NCI-H510A treated with DMSO at 0.1 percent for 48 hours (cell line): ENCODE measurements at places on chromosomes 11 and 22.

- DNase-seq, result no peak
These were observed 36.0 kb downstream of the DDIAS start for GRCh38 chr11:82937554-82937953.

DNA sequence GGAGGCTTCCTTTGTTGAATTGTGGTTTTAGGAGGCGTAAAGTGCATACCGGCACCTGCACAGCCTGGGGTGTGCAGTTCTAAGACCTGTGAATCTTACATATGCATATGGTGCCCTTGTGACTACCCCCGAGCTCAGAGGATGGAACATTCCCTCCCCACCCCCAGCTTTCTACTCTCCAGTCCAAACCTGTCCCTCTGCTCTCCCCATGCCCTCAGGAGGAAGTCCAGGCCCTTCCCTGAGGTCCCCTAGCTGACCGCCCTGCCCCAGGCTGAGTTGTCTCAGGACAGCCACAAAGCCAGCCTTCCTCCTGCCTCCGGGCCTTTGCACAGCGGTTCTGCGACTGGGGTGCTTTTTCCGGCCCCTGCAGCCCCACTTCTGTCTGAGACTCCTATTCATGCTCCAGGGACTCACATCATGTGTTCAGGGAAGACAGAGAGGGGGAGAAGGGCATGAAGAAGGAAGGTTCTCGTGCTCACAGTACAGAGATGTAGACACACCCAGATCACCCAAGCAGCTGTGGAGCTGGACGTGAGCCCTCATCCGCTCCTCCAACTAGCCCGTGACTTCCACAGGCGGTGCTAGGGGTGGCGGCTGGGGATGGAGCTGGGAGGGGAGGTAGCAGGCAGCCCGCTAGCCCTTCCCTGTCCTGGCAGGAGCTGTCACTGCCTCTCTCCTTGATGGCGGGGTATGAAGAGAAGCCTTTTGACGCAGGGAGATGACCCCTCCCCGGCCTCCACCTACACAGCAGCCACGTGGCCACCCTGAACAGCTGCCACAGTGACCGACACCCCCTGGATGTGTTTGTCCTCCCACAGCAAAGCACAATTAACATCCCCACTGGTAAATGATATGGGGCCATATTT is 50.8 kb downstream of the FLRT1 start:
- DNase-seq, result no peak

GRCh38 chr11:3121416-3121815 is 43.7 kb downstream of the OSBPL5 start:
- DNase-seq, result no peak

GRCh38 chr11:110919241-110919922 is 207.1 kb upstream of the ARHGAP20 start:
- no peak for DNase-seq

DNA sequence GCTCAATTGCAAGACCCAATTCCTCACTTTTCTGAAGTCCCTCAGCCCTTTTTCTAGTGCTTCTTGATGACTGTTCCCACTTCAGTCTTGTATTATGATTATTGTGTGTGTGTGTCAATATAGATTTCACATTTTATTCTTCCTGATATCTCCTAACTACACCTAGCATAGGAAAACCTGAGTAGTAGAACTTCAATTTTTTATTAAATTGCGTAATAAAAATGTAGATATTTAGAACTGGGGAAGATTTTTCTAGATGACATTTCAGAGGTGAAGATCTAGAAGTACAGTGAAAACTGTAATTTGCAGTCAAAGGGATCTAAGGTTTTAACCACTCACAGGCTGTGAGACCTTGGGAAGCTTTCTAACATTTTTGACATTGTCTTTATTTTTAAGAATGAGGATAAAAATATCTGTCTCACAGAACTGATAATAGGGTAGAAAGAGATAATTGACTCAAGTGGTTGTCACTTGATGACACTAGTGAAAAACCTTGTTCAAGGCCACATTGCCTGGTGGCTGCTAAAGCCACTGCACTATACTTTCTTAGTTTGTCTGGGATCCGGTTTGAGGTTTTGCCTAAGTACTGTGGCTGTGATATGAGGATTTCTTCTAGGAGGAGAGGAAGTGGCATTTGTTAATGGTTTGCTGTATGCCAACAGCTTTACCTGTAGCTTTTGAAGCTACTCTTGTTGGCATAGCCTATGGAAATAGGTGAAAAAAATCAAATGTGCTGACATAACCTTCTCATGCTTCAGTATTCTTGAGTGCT is 32.2 kb upstream of the SESN3 start:
- no peak for DNase-seq

DNA sequence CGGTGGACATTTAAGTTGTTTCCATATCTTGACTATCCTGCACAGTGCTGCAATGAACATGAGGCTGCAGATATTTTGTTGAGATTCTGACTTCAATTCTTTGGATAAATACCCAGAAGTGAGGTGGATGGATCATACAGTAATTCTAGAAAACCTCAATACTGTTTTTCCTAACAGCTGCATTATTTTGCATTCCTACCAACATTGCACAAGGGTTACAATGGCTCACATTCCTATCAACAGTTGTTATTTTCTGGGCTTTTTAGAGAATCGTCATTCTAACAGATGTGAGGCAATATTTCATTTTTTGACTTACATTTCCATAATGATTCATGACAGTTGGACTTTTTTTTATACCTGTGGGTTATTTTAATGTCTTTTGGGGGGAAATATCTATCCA is 716.9 kb upstream of the ANO3 start:
- DNase-seq, result no peak

DNA sequence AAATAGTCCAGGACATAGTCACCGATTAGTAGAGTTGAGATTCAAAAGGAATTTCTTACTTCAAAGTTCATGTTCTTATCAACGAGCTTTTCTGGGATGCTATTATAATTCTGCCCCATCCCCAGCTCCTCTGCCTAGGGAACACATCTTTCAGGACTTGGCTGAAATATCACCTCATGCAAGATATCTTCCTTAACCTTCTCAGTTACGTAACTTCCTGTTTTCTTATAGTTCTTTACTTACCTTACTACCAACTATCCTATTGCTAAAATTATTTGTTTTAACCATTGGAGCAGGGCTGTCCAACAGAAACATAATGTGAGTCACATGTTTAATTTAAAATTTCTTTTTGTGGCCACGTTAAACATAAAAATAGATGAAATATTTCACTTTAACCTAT is 2.3 kb downstream of the NARS2 start:
- no peak for DNase-seq

DNA sequence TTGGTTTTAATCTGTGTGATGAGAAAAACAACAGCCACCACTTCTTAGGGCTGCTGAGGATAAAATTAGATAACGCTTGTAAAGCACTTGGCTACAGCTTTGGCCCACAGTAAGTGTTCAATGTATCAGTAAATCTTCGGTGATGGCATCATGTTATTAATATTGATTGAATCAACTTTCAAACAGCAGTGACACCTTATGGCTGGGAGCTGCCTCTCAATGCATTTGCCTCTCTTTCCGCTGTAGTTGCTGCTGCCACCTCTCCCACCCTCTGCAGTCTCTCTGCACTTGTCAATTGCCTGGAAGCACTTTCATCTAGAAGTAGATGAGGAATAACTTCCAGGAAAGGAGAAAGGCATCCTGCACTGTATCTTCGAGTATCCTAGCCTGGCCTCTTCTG is 491.1 kb downstream of the OPCML start:
- no peak for DNase-seq

DNA sequence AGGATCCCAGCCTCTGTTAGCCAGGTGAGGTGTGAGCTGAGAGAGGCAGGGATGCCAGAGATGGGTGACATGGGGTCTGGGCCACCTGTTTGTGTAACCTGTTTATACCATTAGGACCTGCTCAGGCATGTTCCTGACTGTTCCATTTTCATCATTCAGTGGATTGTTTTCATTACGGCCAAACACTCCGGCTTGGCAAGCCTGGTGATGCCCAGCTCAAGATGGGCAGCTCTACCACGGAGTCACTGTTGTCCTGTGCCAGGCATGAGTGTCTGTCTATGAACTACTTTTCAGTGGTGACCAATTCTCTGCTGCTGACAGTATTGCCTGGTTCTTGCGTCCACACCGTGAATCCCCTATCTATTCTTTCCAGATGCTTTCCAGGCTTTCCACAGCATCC is 71.5 kb upstream of the SLC22A12 start:
- DNase-seq, result no peak

DNA sequence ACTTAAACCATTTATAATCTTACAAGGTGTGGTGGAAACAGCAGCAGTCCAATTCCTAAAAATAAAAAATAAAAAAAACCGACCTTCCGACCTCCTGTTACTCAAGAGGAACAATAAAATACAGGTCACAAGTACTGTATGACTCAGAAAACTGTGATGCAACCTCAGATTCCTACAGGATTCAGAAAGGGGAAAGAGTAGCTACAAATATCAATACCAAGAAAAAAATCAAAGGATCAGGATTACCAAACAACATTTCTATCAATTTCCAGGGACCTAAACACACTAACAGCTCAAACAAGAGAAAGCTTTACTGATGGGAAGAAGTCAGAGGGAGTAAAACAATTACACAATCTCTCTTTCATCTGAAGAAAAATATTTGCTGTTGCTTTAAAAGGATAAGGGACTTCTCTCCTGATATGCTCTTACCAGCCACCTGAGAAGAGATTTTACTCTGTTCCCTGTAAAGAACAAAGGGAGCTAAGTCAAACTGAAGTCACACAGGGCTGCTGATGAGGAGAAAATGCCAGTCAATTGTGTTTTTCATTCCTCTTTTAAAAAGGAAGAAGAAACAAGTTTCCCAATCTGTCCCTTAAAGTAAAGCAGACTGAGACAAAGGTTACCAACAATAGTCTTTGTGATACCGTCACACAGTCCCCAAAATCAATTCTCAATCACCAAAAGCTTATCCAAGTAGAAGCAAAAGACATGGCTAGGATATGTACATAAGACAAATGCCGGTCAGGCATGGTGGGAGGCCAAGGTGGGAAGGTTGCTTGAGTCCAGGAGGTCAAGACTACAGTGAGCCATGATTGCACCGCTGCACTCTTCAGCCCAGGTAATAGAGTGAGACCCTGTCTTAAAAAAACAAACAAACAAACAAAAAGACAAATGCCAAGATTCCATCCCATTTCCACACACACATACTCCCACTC is 39.3 kb downstream of the AMBRA1 start:
- DNase-seq, result no peak

GRCh38 chr11:7612661-7613393 is 60.5 kb downstream of the CYB5R2 start:
- no peak for DNase-seq

GRCh38 chr11:126570489-126570888 is 215.0 kb downstream of the ST3GAL4 start:
- DNase-seq, result no peak
